Naive thymus-derived CD4-positive, alpha-beta T cell (primary cell): ENCODE measurements at places on chromosomes 4 and X.

GRCh38 chrX:124679199-124679598 is 332.8 kb downstream of the SH2D1A start:
- no peak for DNase-seq

GRCh38 chr4:153075836-153076518 is 128.3 kb upstream of the TRIM2 start:
- DNase-seq, result no peak

GRCh38 chr4:8220661-8221450 is 21.8 kb downstream of the SH3TC1 start:
- no peak for DNase-seq

GRCh38 chrX:13938051-13938828 is 91.5 kb downstream of the GEMIN8 start:
- DNase-seq, result no peak

GRCh38 chr4:128386761-128387599 is 99.4 kb upstream of the PGRMC2 start:
- DNase-seq, result no peak

DNA sequence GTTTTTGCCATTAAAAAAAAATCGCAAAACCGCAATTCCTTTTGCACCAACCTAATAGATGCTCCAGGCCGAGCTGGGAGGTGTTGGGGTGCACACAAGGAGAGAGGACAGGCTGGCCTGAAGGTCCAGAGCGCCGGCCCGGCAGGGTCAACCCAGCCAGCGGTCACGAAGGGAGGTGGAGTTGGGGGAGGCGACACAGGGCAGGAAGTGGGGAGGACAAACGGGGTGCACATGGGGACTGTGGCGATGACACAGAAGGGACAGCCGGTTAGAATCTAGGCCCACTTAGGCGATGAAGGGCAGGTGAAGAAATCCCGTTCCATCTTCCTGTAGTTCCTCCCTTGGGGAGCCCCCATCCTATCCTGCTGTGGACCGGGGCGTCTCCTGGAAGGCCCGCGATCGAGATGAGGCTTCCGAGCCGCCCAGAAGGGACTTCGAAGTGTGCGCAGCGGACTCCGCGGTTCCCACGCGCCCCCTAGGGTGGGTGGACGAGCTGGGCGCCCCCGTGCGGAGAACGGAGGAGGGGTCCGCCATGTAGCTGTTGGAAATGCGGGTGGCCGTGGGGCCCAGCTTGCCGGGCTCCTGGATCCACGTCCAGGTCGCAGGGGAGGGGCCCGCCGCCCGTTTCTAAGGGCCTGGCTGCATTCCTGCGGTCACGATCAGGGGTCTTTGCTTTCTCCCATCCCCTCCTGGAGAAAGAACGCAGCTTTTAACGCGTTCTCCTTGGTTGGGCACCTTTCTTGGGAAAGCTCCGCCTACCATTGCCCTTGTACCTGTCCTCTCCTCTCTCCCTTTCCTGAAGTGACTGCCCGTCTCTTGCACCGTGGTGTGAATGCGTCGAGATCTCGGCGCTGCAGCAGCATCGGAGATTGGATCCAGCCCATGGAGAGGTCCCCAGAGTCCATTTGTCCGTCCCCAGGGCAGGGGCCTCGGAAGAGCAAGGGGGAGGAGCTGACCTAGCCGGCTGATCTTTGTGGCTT is 17.0 kb upstream of the HPF1 start:
- DNase-seq, result peak; percentile 27

DNA sequence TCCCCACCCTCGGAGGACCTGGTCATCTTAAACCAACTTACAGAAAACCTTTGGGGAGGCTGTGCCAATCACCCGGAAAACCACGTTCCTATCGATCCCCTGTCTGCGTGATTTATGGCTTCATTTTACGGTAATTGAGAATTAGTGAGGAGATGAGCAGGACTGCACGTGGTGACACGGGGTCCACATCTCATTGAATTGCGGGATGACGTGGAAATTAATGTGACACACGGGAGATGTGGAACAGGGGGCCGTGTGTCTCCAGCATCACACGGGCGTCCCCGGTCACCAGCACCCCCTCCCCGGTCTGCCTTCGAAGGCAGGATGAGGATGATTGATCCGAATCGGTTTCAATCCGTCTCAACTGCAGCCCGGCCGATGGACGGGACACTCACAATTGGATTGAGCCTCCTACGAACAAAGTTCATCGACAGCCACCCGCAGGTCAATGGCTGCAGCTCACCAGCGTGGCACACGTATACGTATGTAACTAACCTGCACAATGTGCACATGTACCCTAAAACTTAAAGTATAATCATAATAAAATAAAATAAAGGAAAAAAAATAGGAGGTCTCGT is 160.3 kb downstream of the SHOX start:
- DNase-seq, result no peak

DNA sequence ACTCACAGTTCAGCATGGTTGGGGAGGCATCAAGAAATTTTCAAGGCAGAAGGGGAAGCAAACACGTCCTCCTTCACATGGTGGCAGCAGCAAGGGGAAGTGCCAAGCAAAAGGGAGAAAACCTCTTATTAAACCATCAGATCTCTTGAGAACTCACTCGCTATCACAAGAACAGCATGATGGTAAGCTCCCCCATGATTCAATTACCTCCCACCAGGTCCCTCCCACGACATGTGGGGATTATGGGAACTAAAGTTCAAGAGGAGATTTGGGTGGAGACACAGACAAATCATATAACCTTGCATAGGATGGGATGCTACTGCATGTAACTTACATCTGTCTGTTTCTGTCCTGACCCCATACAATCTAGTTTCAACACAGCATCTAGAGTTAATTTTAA is 511.8 kb upstream of the ARX start:
- no peak for DNase-seq

DNA sequence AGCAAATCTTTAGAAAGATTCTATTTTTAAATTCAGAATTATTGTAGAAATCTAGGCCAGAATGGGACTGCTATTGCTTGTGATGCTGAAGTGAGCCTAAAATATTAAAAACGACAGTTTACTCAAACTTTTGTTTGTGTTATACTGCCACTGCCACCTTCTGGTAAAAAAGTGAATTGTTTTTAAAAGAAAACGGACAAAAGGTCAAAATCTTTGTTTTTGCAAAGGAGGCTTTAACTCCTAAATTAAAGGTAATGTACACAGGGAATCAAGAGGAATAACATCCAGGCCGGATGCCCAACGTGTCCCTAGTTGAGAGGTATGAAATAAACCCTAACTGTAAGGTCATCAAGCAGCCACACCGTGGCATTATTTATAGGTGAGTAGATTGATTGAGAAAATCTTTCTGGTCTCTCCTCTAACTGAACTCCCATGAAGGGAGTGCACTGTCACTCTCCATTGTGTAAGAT is 338.3 kb upstream of the GALNT7 start:
- DNase-seq, result no peak

- DNase-seq, result no peak
Measured at GRCh38 chr4:62210486-62210885, 1010.4 kb downstream of the ADGRL3 start.

GRCh38 chr4:1177274-1178141 is 5.1 kb upstream of the SPON2 start:
- no peak for DNase-seq

DNA sequence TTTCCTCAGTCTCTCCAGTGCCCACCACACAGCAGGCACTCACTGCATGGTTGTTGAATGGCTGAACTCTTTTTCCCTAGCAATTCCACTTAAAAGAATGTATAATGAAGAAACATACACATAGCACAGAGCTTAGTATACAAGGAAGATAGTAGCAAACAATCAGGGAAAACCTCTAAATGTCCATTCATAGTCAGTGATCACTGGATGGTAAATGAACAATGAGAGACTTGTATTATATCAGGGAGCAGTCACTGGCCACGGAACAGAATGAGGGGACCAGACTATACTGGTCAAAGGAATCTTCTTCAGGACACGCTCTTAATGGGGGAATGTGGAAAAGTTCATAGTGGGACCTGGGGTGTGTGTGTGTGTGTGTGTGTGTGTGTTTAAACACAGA is 43.6 kb upstream of the FAM156A start:
- no peak for DNase-seq

- no peak for DNase-seq
Measured at GRCh38 chrX:69607616-69608015, 8.3 kb upstream of the EDA start.

DNA sequence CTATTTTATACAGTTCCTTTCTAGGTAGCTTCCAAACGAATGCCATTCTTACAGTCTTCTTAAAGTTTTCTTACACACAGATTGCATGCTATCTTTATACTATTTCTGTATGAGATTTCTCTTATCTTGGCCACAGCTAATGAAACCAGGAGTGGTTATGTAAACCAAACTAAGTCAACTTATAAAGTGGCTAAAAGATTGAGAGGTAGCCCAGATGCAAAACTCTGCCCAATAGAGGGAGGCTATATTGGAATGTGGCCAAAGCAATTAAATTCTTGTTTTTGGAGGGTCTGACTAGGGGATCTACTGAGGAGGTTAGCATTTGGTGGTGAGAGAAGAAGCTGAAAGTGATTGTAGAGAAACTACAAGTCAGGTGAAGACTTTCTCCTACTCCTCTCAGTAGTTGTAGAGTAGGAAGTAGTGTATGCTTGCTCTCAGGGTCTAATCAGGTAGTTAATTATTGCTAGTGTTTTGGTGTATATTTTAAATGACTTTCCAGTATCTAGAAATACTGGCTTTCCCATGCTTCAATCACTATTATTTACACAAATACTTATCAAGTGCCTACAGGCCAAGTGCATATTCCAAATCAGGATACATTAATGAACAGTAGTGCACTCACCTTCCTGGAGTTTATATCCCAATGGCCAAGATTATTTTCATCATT is 104.2 kb upstream of the HPGD start:
- DNase-seq, result no peak
